ENCODE measurements at places on chromosomes 1 and 21.

GRCh38 chr1:9910076-9910422 lies at the start of gene CTNNBIP1:
Gene CTNNBIP1 (minus strand): TSS chr1:9910269. CDS start chr1:9872064, 38,205 bp downstream.
- DNase-seq, result no peak

DNA sequence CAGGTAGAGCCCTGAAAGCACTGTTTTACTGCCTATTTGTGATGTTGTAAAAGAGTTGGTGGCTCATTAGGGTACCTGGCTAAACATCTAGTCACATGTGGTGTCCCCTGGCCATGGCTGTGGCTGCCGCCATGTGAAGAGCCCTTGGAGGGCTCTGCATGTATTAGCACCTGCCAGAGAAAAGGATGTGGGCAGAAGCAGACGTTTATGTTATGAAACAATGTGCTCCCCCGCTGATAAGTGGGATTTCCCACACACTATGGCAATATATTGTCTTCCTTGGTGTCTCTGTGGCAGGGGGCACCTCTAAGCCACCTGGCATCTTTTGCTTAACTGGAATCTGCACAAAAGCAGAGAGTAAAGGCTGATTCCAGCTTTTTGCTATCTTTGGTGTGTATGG lies 9.6 kb downstream of the TENT5C start:
- no peak for DNase-seq

- no peak for DNase-seq
These were observed 4.3 kb downstream of the BRINP2 start for GRCh38 chr1:177174921-177175634.

- no peak for DNase-seq
These were observed 3.7 kb downstream of the ADAMTS4 start for GRCh38 chr1:161195171-161195570.

DNA sequence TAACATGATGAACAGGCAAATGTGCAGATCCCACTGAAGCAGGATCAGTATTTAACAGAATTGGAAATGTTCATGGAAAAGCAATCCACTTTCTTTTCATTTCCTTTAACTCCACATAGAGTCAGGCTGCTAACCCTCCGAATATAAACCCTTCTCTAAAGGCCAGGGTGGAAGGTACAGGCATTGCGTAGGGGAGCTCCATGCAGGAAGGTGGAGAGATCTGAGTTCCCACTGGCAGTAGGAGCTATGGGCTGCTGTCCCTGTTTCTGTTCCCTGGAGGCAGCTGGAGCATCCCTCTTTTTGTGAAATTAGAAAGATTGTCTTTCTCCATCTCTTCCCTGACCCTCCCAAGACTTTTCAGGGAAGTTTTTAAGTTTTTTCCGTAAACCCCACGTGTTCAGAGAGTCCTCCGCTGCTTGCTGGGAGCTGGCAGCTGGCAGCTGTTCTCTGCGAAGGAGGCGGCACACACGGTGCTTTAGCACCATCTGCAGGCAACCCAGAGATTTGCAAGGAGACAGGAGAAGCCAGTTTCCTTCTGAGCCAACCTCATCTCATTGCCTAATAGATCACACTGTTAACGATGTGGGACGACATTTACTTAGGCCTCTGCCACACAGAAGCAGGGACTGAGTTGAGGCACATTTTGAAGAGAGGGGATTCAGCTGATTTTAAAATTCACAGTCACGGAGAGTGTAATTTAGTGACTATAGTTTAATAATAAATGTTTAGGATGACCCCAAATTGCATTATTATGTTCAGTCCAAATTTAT lies 55.4 kb upstream of the HOOK1 start:
- peak; percentile 81 for DNase-seq

DNA sequence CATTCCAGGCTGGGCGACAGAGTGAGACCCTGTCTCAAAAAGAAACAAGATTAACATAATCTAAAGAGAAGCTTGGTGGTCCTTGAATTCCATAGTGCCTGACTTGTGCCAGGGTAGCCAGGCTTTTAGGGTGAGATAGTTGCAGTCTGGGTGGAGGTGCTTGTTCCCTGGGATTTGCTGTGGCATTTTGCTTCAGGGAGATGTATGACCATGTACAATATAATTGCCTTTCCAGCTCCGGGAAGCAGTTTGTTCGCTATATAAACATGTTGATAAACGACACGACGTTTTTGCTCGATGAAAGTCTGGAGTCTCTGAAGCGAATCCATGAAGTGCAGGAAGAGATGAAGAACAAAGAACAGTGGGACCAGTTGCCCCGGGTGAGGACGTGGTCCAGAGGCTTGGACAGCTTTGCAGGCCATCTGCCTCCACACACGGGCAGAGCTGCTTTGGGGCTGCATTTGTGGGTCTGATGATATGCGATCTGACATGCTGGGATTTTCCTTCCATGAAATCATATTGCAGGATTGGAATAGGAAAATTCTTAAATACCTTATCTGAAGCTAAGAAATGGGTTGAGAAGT lies 49.4 kb upstream of the KIF1B start:
- DNase-seq, result no peak

GRCh38 chr1:1940123-1940425 lies 21.0 kb upstream of the TMEM52 start:
- DNase-seq, result no peak

GRCh38 chr1:243481101-243481500 lies 225.3 kb downstream of the SDCCAG8 start:
- no peak for DNase-seq

GRCh38 chr1:84995484-84996334 lies 1.2 kb downstream of the MCOLN2 start:
- no peak for DNase-seq

GRCh38 chr1:208100906-208101305 lies 143.3 kb downstream of the PLXNA2 start:
- peak; percentile 60 for DNase-seq

- no peak for DNase-seq
These were observed 6.8 kb downstream of the SRARP start for GRCh38 chr1:16010837-16011236.

- DNase-seq, result no peak
These were observed 35.5 kb upstream of the DENND1B start for GRCh38 chr1:197810812-197811211.

GRCh38 chr1:178161516-178161915 lies 67.6 kb downstream of the RASAL2 start:
- DNase-seq, result peak; percentile 79

GRCh38 chr1:196608390-196609369 lies at the start of gene KCNT2:
Gene KCNT2 (minus strand): TSS chr1:196608440. CDS start chr1:196608309, 131 bp downstream.
- peak; percentile 65 for DNase-seq

DNA sequence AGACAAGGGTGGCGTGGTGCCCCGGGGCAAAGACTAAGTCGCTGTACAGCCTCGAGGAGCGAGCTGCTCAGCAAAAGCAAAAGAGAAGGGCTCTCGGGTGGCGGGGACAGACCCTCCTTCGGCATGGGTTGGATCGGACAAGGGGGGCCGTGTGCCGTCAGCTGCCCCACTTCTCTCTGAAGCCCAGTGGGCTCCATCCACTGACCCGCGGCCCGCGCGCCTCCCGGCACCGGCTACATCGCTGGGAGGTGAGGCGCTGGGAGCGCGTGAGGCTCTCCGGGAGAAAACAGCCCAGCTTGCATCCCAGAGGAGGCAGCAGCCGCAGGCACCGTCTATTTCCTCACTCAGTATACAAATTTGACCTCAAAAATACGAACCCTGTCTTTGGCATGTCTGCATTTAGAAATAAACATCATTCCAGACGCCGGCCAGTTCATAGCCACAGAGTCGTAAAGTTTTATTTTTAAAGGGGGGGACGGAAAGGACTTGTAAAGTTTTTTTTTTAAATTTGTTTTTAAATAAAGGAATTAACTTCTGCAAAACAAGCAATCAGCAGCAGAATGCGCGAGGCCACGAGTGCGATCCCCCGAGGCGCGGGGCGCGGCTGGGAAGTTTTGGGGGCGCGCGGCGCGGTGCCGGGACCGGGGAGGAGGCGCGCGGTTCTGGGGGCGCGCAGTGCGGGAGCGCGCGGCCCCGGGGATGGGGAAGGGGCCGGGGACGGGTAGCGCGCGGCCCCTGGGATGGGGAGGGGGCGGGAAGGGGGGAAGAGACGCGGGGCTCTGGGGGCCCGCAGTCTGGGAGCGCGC lies 689 bp upstream of the GPR137B start:
- DNase-seq, result peak; percentile 26

DNA sequence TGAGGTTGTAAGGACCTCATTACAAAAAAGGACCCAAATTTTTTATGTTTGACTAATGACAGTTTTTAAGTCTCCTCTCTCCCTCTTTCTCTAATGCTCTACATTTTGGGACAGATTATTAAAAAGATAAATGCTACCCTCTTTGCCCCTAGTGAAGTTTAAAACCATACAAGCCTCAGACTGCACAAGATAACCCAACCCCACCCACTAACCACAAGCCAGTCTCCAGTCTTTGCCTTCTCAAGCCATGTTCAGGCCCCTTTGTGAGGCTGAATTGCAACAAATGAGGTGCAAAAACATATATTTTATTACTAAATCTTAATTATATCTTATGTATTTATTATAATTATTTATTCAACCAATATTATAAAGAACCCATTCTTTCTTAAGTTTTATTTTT lies 597.2 kb upstream of the BRINP3 start:
- DNase-seq, result no peak

DNA sequence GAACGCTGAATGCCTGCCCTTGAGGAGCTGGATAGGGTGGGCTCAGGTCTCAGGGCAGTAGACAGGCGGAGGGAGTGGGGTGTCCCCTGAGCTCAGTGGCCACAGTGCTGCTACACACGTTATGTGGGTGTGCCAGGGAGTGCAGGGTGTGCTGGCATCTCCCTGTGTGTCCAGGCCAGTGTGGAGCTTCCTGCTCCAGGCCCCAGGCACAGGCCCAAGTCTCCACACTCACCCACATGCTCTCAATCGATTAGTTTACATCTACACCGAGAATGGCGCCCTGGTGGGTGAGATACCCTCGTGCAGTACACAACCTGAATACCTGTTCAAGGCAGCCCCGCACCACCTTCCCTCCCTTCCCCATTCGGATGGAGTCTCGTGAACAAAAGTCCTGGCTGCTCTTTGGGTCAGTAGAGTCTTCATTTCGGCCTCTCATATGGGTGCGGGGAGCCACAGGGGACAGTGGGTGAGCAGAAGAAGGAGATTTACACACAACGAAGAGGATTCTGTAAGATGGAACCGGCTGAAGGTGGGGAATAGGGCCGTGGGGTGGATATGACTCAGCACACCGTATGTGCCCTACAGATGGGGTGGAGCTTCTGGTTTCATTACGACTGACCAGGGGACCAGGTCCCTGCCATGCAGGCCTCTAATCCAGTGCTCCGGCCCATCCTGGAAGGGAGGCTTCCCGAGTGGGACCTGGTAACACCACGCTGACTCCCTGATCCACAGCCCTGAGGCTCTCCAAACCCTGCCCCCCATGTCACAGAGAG lies 93.3 kb downstream of the SPSB1 start:
- DNase-seq, result no peak

- peak; percentile 43 for DNase-seq
These were observed 758 bp downstream of the RAD54L start for GRCh38 chr1:46248122-46248920.

GRCh38 chr21:32330784-32331311 lies 32.2 kb downstream of the MRAP start:
- DNase-seq, result no peak

- DNase-seq, result no peak
These were observed 46.6 kb downstream of the WLS start for GRCh38 chr1:68185743-68186142.

DNA sequence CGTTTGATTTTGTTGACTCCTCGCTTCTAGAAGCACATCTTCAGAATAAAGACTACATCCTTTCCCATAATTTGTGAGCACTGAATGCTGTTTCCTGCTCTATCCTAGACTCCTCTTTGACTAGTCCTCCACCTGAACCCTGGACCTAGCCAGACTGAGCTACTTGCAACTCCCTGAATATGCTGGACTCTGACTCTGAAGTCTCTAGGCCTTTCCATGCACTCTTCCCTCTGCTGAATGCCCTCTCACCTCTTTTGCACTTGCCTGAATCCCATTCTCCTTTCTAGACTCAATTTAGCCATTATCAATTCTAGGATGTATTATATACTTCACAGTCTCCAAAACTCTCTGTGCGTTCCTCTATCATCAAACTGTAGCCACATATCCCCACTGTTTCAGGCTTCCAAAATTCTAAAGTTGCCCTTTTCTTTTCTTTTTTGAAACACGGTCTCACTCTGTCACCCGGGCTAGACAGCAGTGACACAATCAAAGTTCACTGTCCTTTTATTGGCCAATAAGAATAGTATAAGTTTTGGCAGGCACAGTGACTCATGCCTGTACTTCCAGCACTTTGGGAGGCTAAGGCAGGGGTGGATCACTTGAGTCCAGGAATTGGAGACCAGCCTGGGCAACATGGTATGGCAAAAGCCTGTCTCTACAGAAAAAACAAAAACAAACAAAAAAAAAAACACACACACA lies 127.0 kb downstream of the LTN1 start:
- DNase-seq, result no peak

GRCh38 chr1:5722635-5723164 lies 269.5 kb downstream of the NPHP4 start:
- no peak for DNase-seq

- DNase-seq, result peak; percentile 14
These were observed 61.7 kb downstream of the KCNT2 start for GRCh38 chr1:196546272-196547111.

DNA sequence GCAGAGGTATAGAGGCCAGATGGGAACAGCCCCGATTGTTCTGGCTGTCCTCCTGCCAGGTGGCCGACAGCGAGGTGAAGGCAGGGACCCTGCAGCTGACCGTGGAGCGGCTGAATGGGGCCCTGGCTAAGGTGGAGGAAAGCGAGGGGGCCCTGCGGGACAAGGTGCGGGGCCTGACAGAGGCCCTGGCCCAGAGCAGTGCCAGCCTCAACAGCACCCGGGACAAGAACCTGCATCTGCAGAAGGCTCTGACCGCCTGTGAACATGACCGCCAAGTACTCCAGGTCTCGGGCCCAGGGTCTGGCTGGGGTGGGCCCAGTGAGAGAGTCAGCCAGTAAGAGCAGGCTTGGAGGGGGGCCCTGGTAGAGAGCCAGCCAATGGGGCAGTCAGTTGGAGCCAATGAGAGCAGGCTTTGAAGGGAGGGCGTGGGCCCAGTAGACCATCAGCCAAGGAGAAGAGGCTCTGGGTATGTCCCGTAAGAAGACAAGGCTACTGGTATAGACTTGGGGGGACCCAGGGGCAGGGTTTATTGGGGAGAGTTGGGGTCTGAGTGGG lies 11.3 kb downstream of the MFAP2 start:
- no peak for DNase-seq

- peak; percentile 84 for DNase-seq
These were observed 24.7 kb downstream of the NPHS2 start for GRCh38 chr1:179550746-179551682.

GRCh38 chr1:19405195-19405760 lies 80.1 kb downstream of the CAPZB start:
- peak; percentile 16 for DNase-seq

GRCh38 chr1:37866491-37866890 lies 7.1 kb upstream of the MTF1 start:
- DNase-seq, result no peak

DNA sequence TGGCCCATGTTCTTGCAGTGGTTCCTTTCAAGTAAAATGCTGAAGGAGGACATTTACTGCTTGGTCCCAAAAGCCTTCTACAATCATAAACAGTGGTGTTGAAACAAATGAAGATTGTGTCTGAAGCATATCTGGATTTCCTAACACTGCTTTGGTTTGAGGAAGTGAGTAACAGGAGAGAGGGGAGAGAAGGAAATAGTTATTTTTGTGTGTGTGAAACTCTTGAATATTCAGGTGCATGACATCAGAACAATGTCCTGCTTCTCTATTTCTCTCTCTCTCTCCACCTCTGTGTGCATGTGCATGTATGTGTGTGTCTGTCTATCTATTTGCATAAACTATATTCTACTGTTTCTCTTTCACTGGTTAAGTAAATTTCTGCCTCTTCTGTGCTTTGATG lies 61.4 kb upstream of the TNFSF18 start:
- no peak for DNase-seq

- DNase-seq, result no peak
These were observed 82.6 kb downstream of the MTR start for GRCh38 chr1:236877661-236878060.

GRCh38 chr1:233217832-233218231 lies 77.7 kb downstream of the PCNX2 start:
- DNase-seq, result peak; percentile 16
